ENCODE measurements at places on chromosomes 7 and 10. TPM values are rescaled to one million over a fixed set of nuclear protein-coding genes. Genes with fewer than 3 reads are reported as not detected.

The KIF11 gene
- total RNA-seq: 8.6 TPM

The FAM25G gene
- total RNA-seq: 2.9 TPM

The PSTK gene
- total RNA-seq: 3.2 TPM

The RELN gene
- 1.5 TPM for total RNA-seq

The SPDYE11 gene
- total RNA-seq: not detected

The ZNF786 gene
- 3.9 TPM for total RNA-seq

The SDK1 gene
- total RNA-seq: 5.8 TPM

The C10orf143 gene
- 6.9 TPM for total RNA-seq

The TMEM196 gene
- total RNA-seq: not detected

The PSD gene
- total RNA-seq: 26.1 TPM

The DNAH11 gene
- total RNA-seq: 0.15 TPM

The WNT2 gene
- not detected for total RNA-seq

The EIF5AL1 gene
- 0.09 TPM for total RNA-seq

The FAM180A gene
- 2.0 TPM for total RNA-seq

The HTR7 gene
- 0.61 TPM for total RNA-seq

The NPC1L1 gene
- total RNA-seq: 0.06 TPM

The RBM20 gene
- total RNA-seq: 0.92 TPM

The PIK3AP1 gene
- 10.1 TPM for total RNA-seq

The TAS2R4 gene
- total RNA-seq: 1.1 TPM

The CHRM2 gene
- total RNA-seq: 7.3 TPM

The PON1 gene
- not detected for total RNA-seq

The PDK4 gene
- total RNA-seq: 18.9 TPM

The NUP205 gene
- 25.8 TPM for total RNA-seq

The GCK gene
- 0.22 TPM for total RNA-seq

The DGKB gene
- 0.39 TPM for total RNA-seq
